NCI-H1105 (cell line): ENCODE measurements at places on chromosomes 4 and X.
A peak's percentile ranks its signal among the peaks of the same experiment; 100 is the strongest.

GRCh38 chr4:76381986-76382385, 39.0 kb downstream of the CCDC158 start:
- DNase-seq, result no peak

GRCh38 chrX:140249088-140249487, 255.8 kb downstream of the SOX3 start:
- DNase-seq, result no peak

DNA sequence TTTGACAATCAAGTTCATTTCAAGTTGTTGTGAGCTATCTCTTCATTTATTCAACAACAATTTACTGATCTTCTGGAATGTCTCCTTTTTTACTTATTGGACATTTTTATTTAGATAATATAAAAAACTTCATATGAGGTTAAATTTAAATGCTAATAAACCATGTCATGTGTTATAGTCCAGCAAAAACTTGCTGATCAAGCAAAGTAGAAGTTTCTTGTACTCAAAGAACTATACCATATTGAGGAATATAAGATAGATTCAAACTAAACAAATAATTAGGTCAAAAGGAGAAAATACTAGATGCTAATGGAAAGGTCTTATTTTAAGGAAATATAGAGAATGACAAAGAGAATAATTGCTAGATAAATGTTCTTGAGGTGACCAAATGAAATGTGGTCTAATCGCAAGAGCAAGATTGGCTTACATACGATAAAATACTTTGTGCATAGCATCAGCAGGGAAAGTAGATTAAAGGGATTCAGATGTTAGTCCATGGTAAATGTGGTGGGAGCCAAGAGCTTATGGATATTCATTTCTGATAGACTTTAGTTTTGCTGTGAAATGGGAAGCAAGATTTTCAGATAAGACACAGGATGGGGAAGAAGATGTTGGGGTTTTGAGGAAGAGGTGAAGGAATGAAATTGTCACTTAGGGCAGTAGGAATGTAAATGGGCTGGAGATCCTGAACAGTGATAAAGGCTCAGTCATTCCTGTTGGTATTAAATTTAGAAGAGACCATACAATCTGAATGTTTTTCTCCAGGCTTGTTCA, 229.5 kb downstream of the MAPK10 start:
- DNase-seq, result no peak

GRCh38 chrX:151694661-151695582, at the start of gene PRRG3:
Gene PRRG3 (plus strand): TSS chrX:151695458. CDS start chrX:151698815, 3,357 bp downstream.
- DNase-seq, result no peak

DNA sequence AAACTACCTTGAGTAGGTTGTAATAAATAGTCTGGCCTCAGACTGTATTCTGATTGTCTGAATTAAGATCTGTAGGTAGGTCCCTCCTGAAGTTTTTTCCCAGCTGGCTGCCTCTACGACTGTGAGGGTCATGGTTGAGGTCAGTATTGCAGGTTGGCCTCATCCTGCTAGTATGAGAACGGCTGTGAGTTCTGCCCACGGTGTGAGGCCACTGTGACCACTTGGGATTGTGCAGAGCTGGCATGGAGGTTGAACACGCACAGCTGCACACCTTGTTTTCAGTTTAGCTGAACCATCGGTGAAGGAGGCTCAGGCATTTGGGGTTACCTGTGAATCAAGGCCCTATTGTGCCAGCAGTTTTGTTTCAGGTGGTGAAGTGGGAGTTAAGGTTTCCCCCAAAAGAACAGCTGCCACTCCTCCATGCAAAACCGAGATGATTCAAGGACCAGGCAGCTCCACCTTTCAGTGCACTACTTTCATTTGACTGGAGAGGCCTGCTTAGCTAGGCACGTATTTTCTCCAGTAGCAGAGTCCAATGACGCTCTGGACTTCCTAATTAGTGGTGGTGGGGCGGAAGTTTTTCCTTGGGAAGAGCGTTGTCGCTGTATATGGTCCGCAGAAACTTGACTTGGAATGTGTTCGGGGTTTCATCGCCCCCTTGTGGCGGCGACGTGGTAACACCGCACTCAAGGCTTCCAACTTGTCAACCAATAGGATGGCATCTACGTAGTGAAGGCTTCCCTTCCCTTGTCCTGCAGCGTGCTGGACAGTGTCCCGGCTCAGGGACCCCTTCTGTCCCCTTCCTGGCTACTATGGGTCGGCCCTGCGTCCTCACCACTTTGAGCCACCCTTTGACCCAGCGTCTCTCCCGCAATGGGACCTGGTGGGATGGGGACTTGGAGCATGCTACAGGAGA, 13.8 kb downstream of the CMC4 start:
- peak; percentile 54 for DNase-seq

DNA sequence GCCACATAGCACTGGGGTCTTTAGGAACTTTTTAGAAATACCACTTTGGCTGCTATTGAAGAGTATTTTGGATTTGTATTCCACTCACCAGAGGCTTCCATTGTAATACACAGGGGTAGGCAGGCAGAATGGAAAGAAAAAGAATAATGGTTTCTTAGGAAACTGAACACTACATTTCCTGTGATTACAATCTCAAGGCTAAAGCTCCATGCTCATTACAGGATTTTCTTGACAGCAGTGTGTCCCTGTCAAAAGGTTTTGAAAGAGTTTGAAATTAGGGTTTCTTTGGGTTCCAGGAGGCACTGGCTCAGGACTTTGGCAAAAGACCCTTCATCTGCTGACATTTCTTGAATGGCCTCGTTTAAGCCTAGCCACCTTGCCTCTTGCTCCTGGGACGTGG, 74.8 kb upstream of the STIM2 start:
- no peak for DNase-seq

DNA sequence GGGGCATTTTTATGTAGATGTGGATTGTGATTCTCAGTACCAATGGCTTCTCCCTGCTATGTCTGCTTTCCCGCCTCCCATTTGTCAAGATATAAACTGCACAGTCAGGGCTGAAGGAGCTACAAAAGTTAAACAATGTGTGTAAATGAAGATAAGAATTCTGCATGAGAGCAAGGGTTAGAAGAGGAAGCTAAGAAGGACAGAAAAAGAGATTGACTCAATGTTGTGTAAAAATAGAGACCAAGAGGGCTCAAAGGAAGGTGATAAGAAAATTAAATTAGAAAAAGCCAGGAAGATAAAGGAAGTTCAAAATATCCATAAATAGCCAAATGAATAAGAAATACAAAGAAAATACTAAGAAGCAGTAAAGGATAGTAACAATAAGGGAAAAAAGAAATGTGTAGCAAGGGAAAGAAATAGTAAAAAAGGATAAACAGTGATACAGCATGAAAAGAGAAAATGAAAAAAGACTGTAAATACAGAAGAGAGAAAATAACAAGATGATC, 82.5 kb downstream of the AMELX start:
- no peak for DNase-seq

DNA sequence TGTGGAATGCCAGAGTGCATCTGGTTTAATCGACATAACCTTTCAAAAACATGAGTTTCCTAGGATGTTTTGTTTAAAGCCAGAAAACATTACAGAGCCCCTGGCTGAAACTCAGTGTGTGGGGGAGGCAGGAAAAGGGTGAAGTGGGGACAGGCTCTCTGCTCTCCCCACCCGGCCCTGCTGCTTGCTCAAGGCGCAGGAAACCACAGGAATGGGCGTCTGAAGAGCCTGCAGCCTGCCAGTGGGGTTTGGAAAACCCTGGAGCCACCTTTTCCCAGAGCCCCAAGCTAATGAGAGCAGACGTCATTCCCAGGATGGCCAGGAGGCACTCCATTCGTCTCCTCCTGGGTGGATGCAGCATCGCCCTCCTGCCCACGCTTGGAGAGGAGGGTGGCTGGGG, 240.6 kb downstream of the AFAP1 start:
- no peak for DNase-seq

DNA sequence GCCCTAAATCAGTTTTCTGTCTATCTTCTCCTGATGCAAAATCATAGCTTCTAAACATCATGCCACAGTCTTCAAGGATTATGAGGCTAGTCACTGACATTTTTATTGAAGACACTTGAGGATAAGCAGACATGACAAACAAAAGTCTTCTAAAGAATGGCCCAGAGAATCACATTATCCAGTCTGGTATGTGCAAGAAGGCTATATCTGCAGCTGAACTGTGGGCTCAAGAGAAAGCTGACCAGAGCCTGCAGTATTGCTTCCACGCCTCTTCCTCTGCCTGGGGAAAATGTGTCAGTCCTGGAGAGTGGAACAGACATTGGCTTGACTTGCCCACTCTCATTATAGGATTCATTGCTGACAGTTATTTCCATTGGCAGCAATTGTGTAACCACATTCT, 553.5 kb downstream of the SPOCK3 start:
- no peak for DNase-seq

GRCh38 chrX:39175418-39176057, 374.3 kb downstream of the MID1IP1 start:
- DNase-seq, result no peak

DNA sequence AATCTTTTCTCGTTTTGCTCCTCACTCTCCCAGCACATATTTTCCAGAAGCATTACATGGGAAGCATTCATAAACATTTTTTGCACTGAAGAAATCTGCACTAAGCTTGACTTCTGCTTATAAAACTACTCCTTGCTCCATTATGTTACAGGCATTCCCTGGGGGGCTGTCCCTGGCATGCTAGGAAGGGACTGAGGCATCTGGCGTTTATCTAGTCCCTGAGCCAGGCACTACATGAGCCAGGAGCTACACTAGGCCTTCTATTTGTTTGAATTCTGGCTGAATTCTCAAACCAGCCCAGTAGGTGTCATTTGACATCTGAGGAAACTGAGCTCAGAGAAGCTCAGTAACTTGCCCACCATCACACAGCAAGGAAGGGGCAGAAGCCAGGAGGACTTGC, 43.3 kb downstream of the NHSL2 start:
- DNase-seq, result no peak

DNA sequence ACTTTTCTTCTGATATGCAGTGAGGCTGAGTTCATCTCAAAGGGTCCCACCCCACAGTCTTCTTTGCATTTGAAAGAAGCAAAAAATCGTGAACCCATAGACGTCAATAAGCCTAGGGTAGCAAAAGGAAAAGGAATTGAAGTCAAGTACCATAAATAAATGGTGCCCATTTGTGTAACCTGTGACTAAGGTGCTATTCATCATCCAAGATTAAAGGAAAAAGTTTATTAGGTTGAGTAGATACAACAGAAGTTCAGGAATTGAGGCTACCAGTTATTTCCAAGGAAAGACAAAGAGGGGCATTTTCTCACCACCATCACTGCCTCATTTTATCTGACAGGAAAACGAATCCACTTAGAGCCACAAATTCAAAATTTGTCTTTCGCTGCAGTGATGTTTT, 18.8 kb upstream of the GRSF1 start:
- DNase-seq, result no peak

DNA sequence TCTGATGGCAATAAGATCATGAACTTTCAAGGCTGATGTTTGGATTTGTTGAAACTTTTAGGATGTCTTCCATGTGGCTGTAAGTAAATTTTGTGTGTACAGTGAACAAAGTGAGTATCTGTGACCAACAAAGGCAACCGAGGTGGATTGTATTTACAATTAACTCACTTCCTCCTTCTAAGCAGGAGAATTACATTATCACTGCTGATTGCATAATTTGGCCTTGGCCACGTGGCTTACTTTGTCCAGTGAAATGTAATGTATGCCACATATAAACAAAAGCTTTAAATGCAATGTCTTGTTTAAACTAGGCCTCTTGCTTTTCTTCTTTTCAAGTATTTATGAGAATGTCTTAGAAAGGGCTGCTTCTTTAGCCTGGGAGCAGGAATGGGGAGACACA, 66.3 kb upstream of the MAD2L1 start:
- no peak for DNase-seq

DNA sequence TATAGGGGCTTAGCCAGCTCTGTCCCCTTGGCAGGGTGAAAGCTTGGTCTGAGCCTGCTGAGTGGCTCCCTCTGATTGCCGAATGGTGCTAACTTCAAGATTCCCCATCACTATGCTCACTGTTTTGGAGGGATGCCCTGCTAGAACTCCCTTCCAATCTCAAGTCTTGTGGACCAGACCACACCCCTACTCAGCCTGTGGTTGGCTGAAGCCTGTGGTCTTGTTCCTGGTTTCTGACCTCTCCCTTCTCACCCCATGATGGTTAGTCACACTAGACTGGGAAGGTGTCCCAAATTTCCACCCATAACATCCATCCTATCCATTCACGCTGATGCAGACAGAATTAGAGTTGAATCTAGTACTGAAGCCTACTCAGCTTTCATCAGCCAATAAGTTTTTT, 184.7 kb upstream of the NDP start:
- no peak for DNase-seq

DNA sequence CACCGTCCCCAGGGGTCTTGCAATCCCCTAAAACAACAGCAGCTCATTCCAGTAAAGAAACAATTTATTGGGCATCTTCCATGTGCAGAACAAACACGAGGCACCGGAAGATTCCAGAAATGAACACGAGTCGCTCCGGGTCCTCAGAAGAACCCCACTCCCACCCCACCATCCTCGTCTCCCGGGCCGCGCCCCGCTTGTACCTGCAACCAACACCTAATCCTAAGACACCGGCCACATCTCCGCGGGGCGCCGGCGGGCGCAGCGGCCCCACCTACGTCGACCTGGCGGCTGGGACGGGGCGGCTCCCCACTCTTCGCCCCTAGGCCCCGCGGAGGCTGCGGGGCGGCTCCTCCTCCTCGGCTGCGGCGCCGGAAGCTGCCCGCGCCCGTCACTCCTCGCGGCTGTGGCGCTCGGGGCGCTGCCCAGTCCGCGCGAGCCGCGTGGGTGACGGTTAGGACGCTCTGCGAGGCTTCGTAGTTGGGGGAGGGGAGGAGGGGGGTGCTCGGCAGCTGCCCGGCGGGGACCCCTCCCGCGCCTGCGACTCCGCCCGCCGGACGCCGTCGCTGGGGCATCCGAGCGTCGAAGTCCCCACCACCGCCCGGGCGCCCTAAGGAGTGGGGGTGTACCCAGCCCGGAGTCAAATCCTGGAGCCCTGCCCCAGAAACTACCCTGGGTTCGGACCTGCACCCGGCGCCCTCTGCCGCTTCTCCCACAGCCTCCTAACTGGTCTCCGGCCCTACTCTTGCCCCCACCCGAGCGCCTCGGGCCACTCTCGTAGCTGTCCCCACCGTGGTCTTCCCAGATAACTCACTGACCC, at the start of gene CCDC158:
TSS of gene CCDC158 (minus strand) at position 380 of the 820 bp plus-strand sequence. CDS start 17,934 bp downstream, outside the sequence.
- no peak for DNase-seq
